CD4-positive, CD25-positive, alpha-beta regulatory T cell (primary cell): ENCODE measurements at places on chromosomes 6 and 20.

- no peaks in the 10 kb centered on the region for H3K36me3 ChIP-seq
- no peak overlapping the region for H3K4me3 ChIP-seq
- H3K27ac ChIP-seq: no peak overlapping the region
Observed at GRCh38 chr6:82268301-82268846, 20.8 kb upstream of the IBTK start.

GRCh38 chr6:74870403-74870802 is 335.4 kb downstream of the COL12A1 start:
- no peaks in the 10 kb centered on the region for H3K27me3 ChIP-seq
- no peak overlapping the region for H3K4me3 ChIP-seq
- no peaks in the 10 kb centered on the region for H3K36me3 ChIP-seq

DNA sequence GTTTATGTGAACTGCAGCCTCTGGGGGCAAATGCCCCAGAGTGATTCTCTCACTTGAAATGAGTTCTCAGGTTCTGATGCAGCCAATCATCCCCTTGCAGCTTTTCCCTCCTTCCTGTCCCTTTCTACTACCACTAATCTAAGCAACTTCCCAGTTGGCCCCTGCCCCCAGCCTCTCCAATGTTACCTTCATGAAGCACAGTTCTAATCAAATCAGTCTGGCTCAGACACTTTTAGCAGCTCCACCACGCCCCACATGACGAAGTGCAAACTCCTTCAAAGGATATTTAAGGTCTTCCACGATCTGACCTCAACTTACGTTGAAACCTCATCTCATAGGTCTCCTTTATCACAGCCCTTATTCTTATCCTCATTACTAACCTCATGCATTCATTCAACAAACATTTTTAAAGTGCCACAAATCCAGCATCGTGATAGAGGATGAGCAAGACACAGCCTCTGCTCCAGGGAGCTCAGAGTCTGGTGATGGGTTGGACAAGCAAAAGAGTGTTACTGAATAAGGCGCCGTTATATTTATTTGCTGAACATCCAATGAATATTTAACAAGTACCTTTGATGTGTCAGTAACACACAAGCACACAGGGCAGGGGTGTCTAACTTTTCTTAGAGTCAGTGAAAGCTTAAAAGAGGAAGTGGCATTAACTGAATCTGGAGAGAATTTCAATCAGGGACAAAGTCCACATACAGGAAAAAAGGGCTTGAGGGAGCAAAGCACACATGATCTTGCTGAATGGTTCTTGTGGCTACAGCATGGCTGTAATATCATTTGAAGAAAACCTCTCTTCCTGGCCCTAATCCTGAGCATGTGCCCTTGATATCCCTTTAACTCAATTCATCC is 20.4 kb upstream of the DTNBP1 start:
- H3K27me3 ChIP-seq: peaks cover 8% of the 10 kb centered on the region
- no peaks in the 10 kb centered on the region for H3K36me3 ChIP-seq
- H3K4me1 ChIP-seq: no peaks in the 10 kb centered on the region
- no peak overlapping the region for H3K27ac ChIP-seq
- no peak for DNase-seq
- no peak overlapping the region for H3K4me3 ChIP-seq

DNA sequence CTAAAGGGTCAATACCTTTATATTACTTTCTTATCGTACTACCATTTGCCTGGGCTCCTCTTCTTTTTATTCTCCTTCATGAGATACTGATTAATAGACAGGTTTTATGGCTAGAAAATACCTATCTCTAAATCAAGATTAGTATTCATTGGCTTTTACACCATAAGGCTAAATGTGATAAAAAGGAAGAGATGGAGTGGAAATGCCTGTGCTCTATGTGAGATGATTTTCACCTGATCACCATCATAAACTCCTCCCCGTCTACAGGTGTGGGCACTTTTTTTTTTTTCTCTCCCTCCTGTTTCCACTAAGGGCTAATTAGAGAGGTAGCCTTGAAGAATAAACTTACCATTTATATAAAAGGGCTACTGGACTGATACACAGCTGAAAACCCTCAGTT is at the start of gene GLYATL3:
GLYATL3 (plus strand) TSS at position 301 of the 400 bp plus-strand sequence. CDS start 12,068 bp downstream, outside the sequence.
- DNase-seq: no peak
- H3K36me3 ChIP-seq: peaks cover 2% of the 10 kb centered on the region
- no peak within 1 kb of the TSS for H3K4me3 ChIP-seq
- no peaks in the 10 kb centered on the region for H3K4me1 ChIP-seq

DNA sequence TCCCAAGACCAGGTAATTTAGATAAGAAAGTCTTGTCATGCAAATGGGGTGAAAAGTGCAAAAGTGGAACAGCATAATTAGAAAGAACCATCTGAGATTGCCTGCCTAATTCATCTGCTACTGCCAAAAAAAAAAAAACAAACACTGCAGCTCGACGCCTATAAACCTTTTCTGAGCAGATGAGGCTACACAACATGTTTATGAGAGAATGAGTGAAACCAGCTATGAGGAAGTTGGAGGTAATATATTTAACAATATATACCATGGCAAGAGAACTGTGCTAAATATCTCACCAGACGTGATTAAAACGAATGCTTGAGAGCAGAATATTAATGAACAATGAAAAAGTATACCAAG is 50.0 kb downstream of the LAMA4 start:
- H3K4me3 ChIP-seq: no peak overlapping the region
- DNase-seq: no peak
- peaks cover 6% of the 10 kb centered on the region for H3K27me3 ChIP-seq
- no peaks in the 10 kb centered on the region for H3K4me1 ChIP-seq

DNA sequence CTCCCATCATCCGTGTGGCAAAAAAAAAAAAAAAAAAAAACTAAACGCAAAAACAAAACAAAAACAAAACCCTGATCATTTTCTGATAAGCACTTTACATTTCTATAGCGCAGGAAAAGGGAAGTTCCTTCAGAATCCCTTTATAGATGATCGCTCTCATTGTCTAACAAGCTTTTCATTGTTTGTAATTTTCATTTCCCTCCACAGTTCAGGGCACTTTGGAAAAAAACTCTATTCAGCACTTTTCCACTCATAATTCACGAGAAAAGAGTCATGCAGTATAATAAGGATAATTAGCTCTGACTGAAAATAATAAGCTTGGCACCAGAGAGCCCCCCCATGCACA is 89.4 kb upstream of the ATXN1 start:
- peaks cover 9% of the 10 kb centered on the region for H3K4me1 ChIP-seq
- no peak for DNase-seq
- H3K4me3 ChIP-seq: no peak overlapping the region
- no peak overlapping the region for H3K27ac ChIP-seq

GRCh38 chr6:30344868-30345671 is at the start of gene RPP21:
TSS of gene RPP21 (plus strand) at chr6:30345156. CDS start at chr6:30345172, 16 bp downstream.
- H3K36me3 ChIP-seq: peaks cover 36% of the 10 kb centered on the region
- H3K4me1 ChIP-seq: peaks cover 9% of the 10 kb centered on the region
- H3K27ac ChIP-seq: peak within 1 kb of the TSS; percentile 87
- peak within 1 kb of the TSS; percentile 65 for H3K4me3 ChIP-seq
- DNase-seq: peak; percentile 92

GRCh38 chr6:158638324-158638854 is 6.2 kb downstream of the DYNLT1 start:
- H3K4me1 ChIP-seq: peaks cover 51% of the 10 kb centered on the region
- H3K27ac ChIP-seq: no peak overlapping the region
- no peak overlapping the region for H3K4me3 ChIP-seq
- no peaks in the 10 kb centered on the region for H3K27me3 ChIP-seq

- DNase-seq: peak; percentile 90
- H3K27ac ChIP-seq: peak overlapping the region; percentile 88
- peaks cover 89% of the 10 kb centered on the region for H3K4me1 ChIP-seq
Observed at GRCh38 chr6:167119670-167120582, 3.0 kb upstream of the CCR6 start.

DNA sequence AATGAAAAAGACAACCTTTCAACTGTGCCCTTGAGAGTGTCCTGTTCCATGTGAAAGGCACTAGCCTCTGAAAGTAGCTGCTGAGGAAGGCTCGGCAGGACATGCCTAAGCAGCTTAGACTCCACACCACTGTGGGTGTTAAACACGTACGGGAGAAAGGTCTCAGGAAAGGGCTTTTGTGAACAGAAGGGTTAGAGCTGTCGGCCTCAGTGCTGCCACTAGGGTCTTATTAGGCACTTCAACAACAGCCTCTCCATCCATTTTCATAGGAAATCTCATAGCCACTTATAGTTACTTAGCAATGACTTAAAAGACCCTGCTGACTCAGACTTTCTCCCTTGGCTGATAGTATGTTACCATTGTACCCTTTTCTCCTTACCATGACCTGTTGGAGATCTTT is 662.8 kb downstream of the TBC1D32 start:
- no peak overlapping the region for H3K27ac ChIP-seq
- H3K27me3 ChIP-seq: no peaks in the 10 kb centered on the region
- no peak for DNase-seq
- no peak overlapping the region for H3K4me3 ChIP-seq

- H3K4me1 ChIP-seq: no peaks in the 10 kb centered on the region
- H3K27me3 ChIP-seq: peaks cover 11% of the 10 kb centered on the region
- H3K36me3 ChIP-seq: no peaks in the 10 kb centered on the region
- no peak overlapping the region for H3K27ac ChIP-seq
Observed at GRCh38 chr6:17103715-17104114, 1.9 kb downstream of the STMND1 start.

- no peaks in the 10 kb centered on the region for H3K27me3 ChIP-seq
- no peaks in the 10 kb centered on the region for H3K4me1 ChIP-seq
- no peak overlapping the region for H3K4me3 ChIP-seq
Observed at GRCh38 chr6:148021165-148021564, 321.5 kb upstream of the SASH1 start.

DNA sequence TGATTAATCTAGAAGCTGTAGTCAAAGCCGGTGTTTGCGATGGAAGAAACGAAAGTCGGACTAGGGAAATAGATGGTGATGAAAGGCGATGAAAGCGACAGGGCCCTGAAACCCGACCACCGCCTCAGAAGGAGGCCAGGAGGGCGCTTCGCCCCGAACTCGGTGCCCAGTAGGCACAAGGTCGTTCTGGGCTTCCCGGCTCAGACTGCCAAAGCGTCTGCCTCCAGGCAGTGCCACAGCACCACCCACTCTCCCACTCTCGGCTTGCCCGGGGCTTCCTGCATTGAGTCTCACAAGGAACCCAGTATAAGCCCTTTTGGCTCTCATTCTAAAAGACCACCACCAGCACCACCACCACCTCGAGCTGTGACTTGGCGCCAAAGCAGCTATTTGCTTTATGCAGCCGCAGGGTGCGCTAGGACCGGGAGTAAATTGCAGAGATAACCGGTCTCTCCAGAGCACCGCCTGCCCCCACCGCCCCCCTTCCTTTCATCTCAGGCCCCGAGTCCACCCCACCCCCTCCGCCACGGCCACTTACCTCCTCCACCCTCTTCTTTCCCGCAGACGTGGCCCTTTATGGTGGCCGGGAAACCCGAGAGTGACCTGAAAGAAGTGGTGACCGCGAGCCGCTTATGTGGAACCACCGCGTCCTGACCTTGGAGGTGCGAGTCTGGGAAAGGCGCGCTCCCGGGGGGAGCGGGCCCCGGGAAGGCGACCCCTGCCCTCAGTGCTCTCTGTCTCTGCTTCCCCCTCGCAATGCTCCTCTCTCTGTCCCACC is 2.4 kb downstream of the TCF21 start:
- peaks cover 25% of the 10 kb centered on the region for H3K4me1 ChIP-seq
- H3K27me3 ChIP-seq: peaks cover 75% of the 10 kb centered on the region
- no peak for DNase-seq
- H3K27ac ChIP-seq: no peak overlapping the region
- peak overlapping the region; percentile 69 for H3K4me3 ChIP-seq

- H3K27ac ChIP-seq: no peak overlapping the region
- no peaks in the 10 kb centered on the region for H3K36me3 ChIP-seq
- H3K27me3 ChIP-seq: no peaks in the 10 kb centered on the region
- no peak for DNase-seq
- no peak overlapping the region for H3K4me3 ChIP-seq
Observed at GRCh38 chr6:134352786-134353480, 35.0 kb upstream of the SGK1 start.

DNA sequence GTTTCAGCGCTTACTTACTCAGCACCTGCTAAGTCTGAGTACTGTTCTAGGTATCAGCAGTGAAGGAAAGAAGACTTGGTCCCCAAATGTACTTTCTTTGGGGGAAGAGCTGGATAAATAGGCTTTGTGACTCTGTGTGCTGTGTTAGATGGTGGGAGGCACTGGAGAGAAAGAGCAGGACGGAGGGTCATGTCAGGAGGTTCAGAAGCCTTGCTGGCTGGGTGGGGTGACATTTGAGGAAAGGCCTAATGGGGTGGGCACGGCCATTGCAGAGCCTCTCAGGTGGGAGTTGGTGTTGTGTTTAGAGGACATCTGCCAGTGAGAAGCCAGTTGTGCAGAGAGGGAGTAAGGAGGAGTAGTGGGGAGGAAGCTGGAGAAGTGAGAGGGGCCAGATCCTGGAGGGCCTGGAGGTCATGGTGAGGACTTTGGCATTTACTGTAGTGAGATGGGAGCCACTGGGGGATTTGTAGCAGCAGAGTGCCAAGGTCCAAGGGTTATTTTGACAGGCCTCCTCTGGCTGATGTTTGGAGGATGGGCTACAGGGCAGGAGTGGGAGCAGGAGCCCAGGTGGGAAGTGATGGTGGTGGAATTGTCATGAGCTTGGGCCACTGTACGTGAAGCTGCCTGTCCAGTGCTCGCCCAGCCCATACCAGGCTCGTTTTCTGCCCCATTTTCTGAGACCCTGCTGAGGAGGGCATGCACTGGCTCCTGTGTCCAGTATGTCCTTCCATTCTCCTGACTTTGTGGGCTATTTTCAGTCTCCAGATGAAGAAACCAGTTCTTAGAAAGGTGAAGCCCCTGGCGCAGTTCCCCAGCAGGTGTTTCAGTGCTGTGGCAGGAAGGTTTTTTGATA is 886 bp downstream of the SDCBP2 start:
- no peak for DNase-seq
- H3K27ac ChIP-seq: no peak overlapping the region
- H3K36me3 ChIP-seq: peaks cover 8% of the 10 kb centered on the region

- no peak overlapping the region for H3K4me3 ChIP-seq
- no peak overlapping the region for H3K27ac ChIP-seq
- H3K36me3 ChIP-seq: no peaks in the 10 kb centered on the region
- no peaks in the 10 kb centered on the region for H3K27me3 ChIP-seq
- no peaks in the 10 kb centered on the region for H3K4me1 ChIP-seq
- DNase-seq: no peak
Observed at GRCh38 chr6:145532361-145532760, 203.0 kb downstream of the EPM2A start.

- no peak overlapping the region for H3K4me3 ChIP-seq
- H3K27me3 ChIP-seq: no peaks in the 10 kb centered on the region
- no peaks in the 10 kb centered on the region for H3K36me3 ChIP-seq
- no peak for DNase-seq
Observed at GRCh38 chr20:24657878-24658620, 188.6 kb downstream of the SYNDIG1 start.

DNA sequence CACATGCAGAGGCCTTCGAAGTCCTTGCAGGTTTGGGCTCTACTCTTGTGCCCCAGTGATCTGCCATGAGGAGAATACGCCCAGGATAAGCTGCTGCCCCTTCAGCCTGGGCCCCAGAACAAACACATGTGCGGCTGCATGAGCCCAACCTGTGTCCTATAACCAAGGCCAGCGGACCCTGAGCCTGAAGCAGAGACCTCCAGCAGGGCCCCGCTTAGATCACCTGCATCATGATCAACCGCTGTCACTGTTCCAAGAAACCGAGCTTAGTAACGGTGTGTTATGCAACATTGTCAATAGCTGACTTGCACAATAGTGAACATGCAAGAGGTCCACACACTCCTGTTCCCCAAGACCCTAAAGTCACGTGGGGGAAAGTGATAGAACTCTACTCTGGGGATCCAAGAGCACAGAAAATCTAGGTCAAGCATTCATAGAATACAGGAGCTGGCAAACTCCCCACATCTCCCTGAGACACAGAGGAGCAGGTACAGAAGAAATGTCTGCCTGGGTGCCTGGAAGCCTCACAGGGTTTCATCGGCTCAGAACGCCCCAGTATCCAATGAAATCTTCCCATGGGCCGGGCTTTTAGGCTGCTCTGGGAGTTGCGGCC is 136.2 kb downstream of the BMP7 start:
- no peak overlapping the region for H3K4me3 ChIP-seq
- H3K4me1 ChIP-seq: no peaks in the 10 kb centered on the region
- H3K36me3 ChIP-seq: no peaks in the 10 kb centered on the region
